Sigmoid colon (tissue), 7 donors: ENCODE measurements at places on chromosomes 7 and 10. TPM values are rescaled to one million over a fixed set of nuclear protein-coding genes. Genes with fewer than 3 reads are reported as not detected.

- DNase-seq = no peak
These were observed 177.1 kb downstream of the ZNF248 start for GRCh38 chr10:37680243-37680683.

DNA sequence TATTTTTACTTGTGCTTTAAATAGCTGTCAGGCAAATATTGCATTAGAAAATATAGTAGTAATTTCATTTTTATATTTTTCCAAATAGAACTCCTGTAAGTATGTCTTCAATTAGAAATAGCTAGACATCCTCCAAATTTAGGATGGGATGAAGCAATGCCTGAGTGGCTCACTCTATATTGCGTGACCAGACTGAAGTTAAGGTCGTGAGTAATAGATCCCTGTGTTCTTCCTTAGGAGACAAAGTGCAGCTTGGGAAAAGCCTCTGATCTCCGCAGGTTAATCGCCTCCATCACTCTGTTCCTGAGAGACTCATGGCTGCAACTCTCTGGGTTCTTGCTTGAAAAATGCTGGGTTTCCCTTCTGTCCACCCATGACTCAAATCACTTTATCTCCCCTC, 484.8 kb upstream of the ANKRD30A start:
- DNase-seq = no peak

GRCh38 chr10:26378861-26379294, 59.3 kb upstream of the APBB1IP start:
- DNase-seq = no peak

DNA sequence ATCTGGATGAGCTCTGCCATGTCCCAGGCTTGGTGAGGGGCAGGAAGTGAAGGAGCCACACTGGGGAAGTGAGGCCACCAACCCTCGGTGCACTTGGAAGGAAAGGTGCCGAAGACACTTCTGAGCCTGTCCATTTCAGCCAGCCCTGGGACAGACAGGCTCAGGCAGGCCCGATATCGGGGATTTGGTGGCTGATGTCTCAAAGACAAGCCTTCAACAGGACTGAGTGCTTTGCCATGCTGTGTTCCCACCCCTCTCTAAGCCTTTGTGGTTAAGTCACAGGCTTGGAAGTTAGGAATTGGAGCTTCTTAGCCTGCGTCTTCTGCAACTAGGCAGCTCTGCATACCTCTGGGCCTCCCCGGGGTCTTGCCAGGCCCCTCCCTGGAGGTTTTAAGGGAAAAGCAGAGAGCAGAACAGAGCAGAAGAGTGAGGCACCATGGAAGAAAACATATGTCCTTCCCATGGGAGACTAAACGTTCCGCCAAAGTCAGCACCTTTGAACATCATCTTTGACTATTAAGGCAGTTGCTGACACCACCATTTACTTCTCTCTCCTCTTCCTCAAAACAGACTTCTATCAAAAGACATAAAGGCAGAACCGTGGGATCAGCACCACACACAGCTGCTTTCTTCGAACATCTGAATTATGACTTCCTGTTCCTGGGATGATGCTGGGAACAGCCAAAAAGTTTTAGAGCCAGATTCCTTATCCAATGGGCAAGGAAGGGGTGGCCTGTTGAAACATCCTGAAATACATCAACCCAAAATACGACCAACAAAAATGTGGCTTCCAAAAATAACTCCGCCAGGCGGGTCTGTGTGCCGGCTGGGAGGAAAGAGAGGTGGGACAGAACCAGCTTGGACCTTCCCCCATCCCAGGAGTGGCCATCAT, 71.8 kb downstream of the AFAP1L2 start:
- DNase-seq = no peak

- DNase-seq = no peak
These were observed 197.1 kb upstream of the STK17A start for GRCh38 chr7:43385856-43386255.

GRCh38 chr10:15035385-15036301, 8.1 kb upstream of the OLAH start:
- DNase-seq = no peak

The HDAC9 gene
- 22.2 TPM for total RNA-seq

The ZNF398 gene
- 13.0 TPM for total RNA-seq

The SHTN1 gene
- 5.8 TPM for total RNA-seq

- no peak for DNase-seq
These were observed 293.1 kb downstream of the ZEB1 start for GRCh38 chr10:31612082-31612481.

DNA sequence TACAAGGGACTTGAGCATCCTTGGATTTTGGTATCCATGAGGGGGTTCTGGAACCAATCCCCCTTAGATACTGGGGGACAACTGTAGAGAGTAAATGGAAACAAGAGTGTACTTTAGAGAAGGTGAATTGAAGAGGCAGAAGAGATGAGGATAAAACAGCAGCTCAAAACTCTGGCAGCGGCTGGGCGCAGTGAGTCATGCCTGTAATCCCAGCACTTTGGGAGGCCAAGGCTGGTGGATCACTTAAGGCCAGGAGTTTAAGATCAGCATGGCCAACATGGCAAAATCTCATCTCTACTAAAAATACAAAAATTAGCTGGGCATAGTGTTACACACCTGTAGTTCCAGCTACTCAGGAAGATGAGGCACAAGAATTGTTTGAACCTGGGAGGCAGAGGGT, 218.7 kb downstream of the GALNT17 start:
- DNase-seq = no peak

- no peak for DNase-seq
These were observed 262.8 kb downstream of the ZEB1 start for GRCh38 chr10:31581741-31582323.

DNA sequence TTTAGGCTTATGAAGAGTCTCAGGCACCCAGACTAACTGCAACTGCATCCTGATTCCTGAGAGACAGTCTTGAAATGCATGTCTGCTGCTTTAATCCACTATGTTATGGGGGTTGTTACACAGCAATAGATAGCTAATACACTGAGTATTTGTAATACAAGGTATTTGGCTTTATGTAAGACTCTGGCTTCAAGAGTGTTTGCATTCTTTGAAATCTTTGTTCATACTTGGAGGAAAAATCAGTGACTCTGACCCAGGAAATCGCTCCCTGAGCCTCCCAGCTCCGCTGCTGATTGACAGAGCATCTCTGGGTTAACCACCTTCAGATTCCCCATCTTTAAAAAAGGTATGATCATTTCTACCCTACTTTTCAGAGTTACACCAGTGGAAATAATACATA, 133.9 kb downstream of the MTPAP start:
- DNase-seq = no peak

DNA sequence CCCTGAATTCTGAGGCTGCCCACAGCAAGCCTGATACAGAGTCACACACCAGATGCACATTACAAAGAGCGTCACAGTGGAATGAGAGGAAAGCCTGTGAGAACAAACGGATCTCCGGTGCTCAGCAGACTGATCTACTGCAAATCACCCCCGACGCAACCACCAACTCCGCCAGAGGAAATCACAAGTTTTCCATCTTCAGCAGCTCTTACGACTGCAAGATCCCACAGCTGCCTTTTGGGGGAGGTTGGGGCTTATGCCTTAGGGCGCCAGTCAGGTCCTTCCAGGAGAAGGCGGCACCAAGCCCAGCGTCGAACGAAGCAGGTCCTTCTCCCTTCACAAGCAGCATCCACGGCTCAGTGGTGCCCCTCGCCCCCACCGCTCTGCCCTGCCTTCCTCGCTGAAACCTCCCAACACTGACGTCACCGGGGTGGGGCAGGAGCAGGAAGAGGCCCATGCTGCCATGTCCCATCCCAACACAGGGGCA, 32.5 kb downstream of the PTPRN2 start:
- DNase-seq = no peak

GRCh38 chr7:133958822-133959221, 168.3 kb upstream of the LRGUK start:
- DNase-seq = no peak

- DNase-seq = no peak
These were observed 12.5 kb downstream of the DYNC2I1 start for GRCh38 chr7:158868764-158869410.

DNA sequence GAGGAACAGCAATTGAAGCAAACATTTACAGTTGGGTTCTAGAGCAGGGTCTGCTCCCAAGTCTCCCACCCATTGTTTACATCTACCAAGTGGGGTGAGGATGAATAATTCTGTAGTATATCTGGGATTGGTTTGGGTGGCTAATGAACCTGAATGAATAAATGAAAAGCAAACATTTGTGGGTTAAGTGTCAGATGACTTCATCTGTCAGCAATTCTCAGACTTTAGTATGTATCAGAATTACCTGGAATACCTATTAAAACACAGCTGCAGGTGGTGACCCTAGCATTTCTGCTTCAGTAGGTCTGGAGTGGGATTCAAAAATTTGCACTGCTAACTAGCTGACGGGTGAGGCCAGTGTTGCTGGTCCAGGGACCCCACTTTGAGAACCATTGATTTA, 18.0 kb upstream of the NPVF start:
- no peak for DNase-seq

The FAM25A gene
- total RNA-seq = not detected

- no peak for DNase-seq
These were observed 32.3 kb downstream of the SDHAF3 start for GRCh38 chr7:97149843-97150242.

The GARIN1A gene
- 0.49 TPM for total RNA-seq
